H54 (cell line): ENCODE measurements at places on chromosomes 6 and 20.

- no peak for DNase-seq
Measured at GRCh38 chr6:137357263-137357947, 136.8 kb downstream of the OLIG3 start.

DNA sequence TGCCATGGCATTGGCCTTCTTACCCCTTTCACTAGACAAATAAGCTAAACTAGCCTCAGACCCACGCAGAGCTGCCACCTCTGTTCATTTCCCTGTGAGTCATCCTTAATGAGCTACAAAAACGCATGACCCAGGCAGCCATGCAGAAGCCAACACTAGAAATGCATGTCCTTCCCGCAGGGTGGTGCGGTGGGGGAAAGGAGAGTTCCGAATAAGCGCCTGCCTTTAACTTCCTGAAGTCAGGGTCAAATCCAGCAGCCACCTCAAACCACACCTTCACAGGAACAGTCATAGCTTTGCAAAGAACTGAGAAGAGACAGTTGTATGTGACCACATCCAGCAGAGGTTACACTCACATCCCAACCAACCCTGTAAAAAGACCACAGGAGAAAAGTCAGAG, 40.4 kb downstream of the IRF4 start:
- no peak for DNase-seq

- no peak for DNase-seq
Measured at GRCh38 chr20:1489764-1490436, 1.3 kb downstream of the SIRPB2 start.

GRCh38 chr6:145453376-145453775, 281.9 kb downstream of the EPM2A start:
- DNase-seq = no peak

- no peak for DNase-seq
Measured at GRCh38 chr20:4012589-4012988, 2.8 kb downstream of the RNF24 start.

DNA sequence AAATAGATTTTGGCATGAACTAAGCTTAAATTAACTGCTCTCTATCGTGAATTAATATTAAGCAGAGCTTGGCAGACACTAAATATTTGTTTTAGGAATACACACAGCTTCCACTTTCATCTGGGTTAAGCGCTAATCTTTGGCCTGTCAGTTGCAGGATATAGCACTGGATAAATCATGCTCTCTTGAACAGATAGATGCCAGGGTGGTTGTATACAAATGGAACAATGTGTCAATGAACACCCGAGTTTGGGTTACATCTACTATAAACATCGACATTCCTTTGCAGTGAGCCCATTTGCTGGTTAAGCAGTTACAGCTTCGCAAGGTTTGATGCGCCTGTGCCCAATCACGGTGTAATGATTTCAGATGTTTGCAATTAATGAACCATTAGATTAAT, 338.2 kb upstream of the ZFP64 start:
- no peak for DNase-seq

GRCh38 chr20:14067603-14068002, 72.3 kb downstream of the MACROD2 start:
- no peak for DNase-seq

DNA sequence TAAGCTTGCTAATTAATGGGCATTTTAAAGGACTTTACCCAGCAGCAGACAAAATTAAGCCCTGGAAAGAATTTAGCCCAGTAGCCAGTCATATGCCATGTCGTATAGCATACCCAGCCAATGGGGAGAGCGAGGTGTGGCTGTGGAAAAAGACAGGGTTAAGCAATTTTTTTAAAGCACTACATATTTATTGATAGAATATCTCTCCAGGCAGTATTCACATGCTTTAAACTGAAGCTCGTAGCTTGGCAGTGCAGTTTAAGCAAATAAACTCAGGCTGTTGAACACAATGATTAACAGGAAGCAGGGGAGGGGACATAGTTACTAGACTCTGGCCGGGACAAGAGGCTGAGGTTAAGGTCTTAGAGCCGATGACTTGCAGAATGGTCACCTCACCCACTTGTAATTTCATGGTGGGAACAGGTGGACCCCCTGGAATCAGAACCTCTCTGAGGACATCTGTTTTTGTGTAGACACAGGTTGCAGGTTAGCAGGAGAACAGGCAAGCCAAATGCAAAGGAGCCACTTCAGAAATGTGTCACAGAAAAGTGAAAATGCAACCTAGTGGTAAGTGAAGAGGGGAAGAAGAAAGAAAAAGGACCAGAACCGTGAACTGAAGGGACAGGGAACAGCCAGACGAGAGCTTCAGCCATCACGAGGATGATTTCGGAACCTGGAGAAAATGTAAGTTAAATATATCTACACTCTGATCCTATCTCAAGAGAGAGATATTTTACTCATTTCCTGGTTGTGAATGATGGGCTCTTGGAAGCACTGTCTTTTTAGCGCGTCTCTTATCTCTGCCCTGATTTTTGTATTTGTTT, 7.2 kb downstream of the GCNT2 start:
- DNase-seq = no peak

DNA sequence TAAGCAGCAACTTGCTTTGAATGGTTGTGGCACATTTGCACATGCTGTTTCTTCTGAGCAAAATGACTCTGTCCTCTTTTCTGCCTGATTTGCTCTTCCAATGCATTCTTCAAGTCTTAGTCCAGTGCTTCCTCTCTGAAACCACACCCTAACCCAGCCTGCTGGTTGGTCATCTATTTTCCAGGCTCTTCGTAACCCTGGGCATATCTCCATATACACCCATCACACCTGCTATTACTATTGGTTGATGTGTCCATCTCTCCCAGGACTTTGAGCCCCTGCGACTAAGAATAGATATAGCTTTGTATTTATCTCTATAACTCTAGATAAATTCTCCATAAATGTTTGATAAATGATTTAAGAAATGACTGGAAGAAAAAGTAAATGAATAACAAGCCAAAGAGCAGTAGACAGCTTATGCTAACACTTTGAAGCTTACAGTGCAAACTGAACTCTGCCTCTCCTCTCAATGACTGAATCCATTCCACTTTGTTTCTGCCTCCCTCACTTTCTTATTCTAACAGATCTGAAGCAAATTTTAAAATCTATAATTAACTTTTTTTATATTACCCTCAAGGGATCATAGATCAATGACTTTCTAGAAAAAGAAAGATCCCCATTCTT, 59.7 kb upstream of the NT5E start:
- DNase-seq = no peak

DNA sequence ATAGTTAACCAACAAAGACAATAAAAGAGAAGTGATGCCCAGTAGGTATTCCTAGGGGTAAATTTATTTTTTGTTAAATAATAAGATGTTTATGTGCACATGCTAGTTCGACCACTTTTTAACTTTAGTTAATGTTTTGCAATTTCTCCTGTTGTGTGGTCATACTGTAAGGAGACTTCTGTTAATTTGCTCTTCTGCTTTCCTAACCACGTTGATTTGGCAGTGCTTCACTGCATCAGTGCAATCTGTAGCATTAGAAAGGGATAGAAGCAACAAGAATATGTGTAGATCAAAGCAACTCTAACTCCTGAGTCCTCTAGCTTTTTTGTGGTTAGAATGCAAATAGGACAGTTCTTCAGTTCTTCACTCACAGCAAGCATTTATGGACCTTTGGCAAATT, 13.9 kb downstream of the MYB start:
- DNase-seq = no peak

GRCh38 chr20:2010533-2010932, 16.7 kb upstream of the PDYN start:
- no peak for DNase-seq

- DNase-seq = no peak
Measured at GRCh38 chr6:80771941-80772340, 665.5 kb downstream of the BCKDHB start.

- DNase-seq = peak; percentile 44
Measured at GRCh38 chr20:38452880-38453624, 17.9 kb upstream of the SNHG17 start.

DNA sequence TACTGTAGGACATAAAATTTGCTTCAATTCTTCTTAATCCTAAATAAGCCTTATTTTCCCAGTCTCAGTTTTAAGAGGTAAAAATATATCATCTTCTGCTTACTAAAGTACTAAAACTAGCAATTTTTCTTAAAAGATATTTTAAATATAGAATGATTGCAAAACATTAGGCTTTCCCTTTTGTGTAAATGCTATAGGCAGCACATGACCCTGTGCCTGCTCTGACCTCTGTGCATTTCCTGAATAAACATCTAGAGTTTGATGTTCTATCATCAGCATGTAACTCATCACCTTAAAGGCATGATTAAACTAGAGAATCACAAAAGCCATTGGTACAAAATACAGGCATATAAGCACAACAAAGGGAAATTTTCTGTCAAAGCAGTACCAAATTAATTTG, 422.7 kb downstream of the TFAP2B start:
- DNase-seq = no peak

DNA sequence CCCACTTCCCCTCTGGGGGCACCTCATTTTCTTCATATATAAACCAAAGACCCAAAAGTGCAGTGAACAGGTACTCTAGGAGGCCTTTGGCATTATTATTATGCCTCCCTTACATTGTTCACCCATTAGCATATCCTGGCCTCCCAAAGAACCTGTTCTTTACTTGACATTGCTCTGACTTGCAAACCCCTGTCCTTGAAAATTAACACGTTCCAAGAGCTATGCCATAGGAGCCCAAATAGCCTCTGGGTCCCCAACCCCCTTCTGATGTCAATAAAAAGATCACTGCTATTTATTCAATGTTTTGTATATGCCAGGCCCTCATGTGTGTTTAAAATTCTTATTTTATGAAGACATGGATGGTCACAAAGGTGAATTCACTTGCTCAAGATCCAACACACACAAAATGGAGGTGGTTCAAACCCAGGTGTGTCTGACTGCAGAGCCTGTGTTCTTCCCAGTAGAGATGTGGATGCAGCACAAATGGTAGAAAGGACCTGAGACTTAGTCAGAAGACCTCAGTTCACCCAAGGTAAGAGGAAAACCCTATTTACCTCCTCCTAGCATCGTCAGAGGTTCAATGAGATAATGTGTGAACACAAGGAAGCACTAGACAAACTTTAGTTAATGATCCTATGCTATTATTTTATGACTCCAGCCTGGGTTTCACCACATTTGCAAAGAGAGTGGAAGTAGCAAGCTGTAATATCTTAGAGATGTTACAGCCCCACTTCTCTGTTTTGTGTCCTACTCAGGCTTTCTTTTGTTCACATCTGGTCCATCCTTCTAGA, 36.6 kb downstream of the BCL2L1 start:
- no peak for DNase-seq

GRCh38 chr6:105432797-105433196, 29.9 kb upstream of the PREP start:
- peak; percentile 11 for DNase-seq

- DNase-seq = no peak
Measured at GRCh38 chr6:158751224-158751623, 67.9 kb downstream of the EZR start.

DNA sequence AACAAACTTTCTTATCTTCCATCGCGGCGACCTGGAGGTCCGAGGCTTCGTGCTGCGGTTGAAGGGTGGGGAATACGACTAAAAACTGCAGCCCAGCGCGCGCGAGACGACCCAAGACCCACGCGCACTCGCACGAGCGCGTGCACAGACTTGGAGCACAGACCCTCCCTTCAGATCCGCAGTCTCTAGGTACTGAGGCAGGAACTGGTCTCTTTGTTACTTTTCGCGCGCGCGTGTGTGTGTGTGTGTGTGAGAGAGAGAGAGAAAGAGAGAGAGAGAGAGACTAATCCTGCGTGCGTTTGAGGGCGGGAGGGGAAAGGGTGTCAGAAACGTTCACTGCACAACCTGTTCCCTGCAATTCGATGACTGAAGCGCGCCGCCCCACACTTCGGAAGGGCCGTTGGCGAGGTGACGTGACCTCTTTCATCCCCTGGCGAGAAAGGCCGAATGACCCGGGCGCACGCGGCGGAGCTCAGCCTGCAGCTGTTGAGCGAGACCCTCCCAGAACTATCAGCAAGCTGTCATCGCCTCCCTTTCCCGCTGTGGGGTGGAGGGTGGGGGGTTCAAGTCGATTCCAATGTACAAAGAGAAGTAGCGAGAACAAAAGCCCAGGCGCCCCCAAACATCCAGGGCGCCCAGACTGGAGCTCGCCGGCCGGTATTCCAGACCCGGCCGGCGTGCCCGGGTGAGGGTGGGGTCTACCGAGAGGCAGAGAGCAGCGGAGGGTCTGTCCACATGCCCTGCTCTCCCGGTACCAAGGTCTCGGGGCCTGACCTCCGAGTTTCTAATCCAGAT, 1.5 kb upstream of the TUBB2B start:
- DNase-seq = no peak

DNA sequence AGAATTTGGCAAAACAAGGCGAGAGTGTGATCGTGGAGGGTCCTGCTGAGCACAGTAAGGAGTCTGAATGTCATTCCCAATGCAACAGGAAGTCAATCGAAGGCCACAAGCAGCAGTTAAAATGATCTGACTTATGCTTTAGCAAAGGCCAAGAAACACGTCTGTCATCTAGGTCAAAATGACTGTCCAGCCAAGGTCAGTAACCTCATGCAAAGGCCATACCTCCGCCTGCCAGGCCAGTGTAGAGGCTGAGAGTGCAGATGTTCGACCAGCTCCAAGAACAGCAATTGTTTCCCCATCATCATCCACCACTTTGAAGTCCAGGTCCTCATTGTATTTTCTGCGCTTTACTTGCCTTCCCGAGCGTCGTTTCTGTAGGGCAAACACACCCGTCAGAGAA, 105.6 kb downstream of the CHD6 start:
- DNase-seq = no peak

GRCh38 chr20:43767686-43768474, 41.1 kb upstream of the GTSF1L start:
- peak; percentile 50 for DNase-seq

- peak; percentile 31 for DNase-seq
Measured at GRCh38 chr6:22113026-22113766, 183.6 kb downstream of the PRL start.

DNA sequence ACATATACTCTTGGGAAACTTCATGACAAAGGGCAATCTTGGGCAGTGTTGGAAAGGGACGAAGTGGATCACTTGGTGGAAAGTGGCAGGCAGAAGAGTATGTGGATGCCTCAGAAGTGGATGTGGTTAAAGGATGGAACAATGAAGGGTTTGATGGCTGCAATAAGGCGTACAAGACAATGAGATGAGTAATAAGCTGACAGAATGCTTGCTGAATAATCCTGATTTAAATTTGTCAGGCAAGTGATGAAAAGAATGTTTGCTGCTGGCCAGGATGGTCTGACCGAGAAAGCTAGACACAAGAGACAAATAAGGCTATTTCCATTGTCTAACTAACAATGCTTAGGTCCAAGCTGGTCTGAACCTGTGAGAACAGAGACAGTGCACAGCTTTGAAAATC, 61.6 kb upstream of the CEP85L start:
- no peak for DNase-seq

DNA sequence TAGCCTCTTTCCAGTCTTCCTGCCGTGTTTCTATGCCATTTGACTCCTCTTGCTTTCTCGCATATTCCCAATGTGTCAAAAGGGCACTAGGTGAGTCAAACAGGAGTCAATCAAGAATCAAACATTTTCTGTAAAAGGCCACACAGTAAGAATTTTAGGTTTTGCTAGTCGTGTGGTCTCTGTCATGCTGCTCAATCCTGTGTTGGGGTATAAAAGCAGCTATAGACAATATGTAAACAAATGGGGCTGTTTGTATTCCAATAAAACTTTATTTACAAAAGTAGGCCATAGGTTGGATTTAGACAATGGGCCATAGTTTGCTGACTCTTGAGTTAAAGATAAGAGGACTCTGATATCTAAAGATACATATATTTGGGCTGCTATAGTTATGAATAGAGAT, 235.4 kb upstream of the BTBD3 start:
- no peak for DNase-seq

- no peak for DNase-seq
Measured at GRCh38 chr6:140281236-140281635, 906.8 kb upstream of the CITED2 start.

- DNase-seq = no peak
Measured at GRCh38 chr20:50005471-50005981, 22.7 kb downstream of the SNAI1 start.
